ENCODE measurements at places on chromosomes 2 and 18. TPM values are rescaled to one million over a fixed set of nuclear protein-coding genes. Genes with fewer than 3 reads are reported as not detected.

Gene KIF5C
- total RNA-seq: 19.8 TPM

Gene SH3RF3
- total RNA-seq: 0.27 TPM

Gene LIPG
- not detected for total RNA-seq

Gene LGALSL
- total RNA-seq: 0.84 TPM

Gene ZFP36L2
- 98.0 TPM for total RNA-seq

Gene CREG2
- not detected for total RNA-seq

Gene TFCP2L1
- total RNA-seq: 0.11 TPM

Gene PAX3
- not detected for total RNA-seq

Gene CD226
- total RNA-seq: 158 TPM

Gene HNMT
- 0.61 TPM for total RNA-seq
